ENCODE measurements at places on chromosomes 12 and 14.
A peak's percentile ranks its signal among the peaks of the same experiment; 100 is the strongest.

- peak; percentile 54 for DNase-seq
Measured at GRCh38 chr12:6768990-6769389, 2.8 kb downstream of the PTMS start.

DNA sequence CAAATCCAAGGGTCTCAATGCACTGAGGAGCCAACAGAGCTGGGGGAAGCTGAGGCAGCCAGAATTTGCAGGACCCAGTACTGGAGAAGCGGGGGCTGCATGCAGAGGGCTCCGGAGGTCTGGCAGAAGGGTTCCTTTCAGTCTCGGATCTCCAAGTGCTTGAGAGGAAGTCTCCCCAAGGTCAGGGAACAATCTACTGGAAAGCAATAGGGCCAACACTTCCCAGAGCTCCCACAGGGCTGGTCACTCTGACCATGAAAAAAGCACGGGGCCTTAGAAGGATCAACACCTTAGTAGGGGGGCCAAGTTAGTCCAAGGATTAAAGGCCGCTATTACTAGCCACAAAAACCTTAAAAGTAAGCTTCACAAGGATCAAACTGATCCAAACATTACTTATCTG is 31.7 kb downstream of the SPPL3 start:
- no peak for DNase-seq

DNA sequence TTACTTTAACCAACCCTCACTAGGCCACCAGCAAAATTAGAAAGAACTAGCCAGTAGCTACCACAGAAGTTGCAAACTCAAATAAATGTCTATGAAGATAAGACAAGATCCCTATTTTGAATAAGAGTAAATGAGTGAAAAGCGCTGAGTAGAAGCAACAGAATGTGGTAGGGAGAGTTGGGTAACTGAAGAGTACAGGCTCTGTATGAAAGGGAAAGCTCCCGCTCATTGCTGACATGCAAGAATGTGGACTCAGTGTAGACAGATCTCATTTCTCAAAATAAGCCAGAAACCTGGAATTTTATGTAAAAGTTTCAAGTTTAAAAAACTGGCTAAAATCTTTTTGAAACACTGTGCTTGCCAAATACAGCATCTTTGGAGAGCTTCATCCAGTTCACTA is 63.9 kb downstream of the NAV3 start:
- DNase-seq: no peak

GRCh38 chr14:60166142-60166541 is 944 bp upstream of the DHRS7 start:
- DNase-seq: no peak

DNA sequence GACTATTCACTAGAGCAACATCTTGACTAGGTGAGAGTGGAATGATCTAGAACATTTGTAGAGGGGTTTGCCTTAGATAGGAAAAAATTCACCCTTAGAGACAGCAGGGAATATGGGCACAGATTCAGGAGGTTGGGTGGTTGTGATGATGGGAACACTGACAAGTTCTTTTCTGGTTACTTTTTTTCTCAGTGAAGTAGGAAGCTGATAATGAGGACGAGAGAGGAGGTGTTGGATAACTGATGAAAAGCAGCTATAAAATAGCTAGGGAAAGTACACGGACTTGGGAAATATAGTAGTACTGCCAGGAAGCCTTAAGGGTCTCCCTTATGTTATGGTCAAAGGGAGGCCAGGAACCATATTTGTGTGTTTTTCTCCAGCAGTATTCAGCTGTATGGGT is 250.5 kb downstream of the SSPN start:
- DNase-seq: no peak

DNA sequence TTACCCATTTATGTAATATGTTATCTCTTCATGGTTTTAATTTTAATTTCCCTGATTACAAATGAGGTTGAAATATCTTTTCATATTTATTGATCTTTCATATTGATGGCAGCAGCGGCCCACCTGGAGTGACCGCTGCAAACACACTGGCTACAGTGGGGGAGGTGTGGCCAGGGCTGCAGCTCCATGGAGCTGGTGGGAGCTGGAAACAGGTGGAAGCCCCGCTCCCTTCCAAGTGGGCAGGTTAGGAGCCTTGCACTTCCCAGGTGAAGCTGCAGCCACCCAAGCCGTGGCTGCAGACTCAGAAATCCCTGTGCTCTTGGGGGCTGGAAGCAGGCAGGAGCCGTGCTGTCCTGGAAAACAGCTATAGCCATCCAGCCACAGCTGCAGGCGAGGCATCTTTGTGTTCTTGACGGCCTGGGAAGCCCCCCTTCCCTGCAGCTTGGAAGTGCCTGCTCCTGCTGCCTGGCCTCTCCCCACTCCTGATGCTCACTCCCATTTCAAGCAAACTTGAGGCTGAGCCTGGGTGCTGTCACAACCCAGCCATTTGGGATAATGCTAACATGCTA is 201.1 kb downstream of the TMEM117 start:
- DNase-seq: no peak

DNA sequence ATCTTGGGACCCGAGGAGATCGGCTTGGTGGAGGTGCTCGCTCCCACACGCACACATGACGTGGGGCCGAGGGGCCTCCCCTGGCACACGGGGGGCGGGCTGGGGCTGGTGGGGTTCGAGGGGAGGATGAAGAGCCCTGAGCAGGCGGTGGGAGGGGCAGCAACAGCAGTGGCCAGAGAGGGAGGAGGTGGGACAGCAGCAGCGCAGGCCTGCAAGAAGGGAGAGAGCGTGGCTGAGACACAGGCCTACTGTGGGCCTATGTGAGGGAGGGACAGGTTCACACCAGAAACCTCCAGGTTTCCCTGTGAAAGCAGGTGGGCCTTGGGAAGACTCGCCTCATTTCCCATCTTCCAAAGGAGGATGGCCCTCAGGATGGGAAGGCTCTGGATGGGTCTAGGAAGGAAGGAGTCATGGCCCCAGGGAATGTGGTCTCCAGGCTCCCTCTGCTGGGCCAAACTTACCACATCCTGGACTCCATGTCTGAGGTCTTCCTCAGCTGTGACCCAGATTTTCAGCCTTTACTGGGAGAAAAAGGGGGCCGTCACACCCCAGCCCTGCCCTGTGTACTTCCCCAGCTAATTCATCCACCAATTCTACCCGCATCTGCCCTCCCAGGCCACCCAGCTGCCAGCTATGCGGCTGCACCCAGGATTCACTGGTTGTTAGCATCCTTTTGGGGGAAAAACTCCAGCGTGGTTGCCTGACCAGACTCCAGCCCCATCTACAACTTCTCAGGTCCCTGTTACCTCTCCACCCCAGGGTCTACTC is 2.8 kb downstream of the PIANP start:
- peak; percentile 51 for DNase-seq

DNA sequence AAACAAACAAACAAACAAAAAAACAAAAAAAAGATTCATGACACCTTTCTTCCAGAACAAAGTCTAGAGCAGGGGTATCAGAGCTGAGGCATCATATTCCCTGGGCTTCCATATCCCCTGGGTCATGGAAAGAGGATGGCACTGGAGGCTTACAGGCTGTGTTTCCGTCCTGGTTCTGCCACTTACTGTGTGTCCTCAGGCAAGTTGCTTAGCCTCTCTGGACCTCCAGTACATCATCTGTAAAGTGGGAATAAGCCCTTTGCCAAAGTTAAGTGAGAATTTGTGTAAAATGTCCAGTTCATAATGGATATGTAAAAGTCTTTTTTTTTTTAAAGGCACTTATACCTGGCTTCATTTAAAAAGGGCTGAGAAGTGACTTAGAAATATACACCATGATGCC is 62.0 kb upstream of the FAM222A start:
- no peak for DNase-seq

- no peak for DNase-seq
Measured at GRCh38 chr12:109946505-109946904, 46.4 kb downstream of the TCHP start.

DNA sequence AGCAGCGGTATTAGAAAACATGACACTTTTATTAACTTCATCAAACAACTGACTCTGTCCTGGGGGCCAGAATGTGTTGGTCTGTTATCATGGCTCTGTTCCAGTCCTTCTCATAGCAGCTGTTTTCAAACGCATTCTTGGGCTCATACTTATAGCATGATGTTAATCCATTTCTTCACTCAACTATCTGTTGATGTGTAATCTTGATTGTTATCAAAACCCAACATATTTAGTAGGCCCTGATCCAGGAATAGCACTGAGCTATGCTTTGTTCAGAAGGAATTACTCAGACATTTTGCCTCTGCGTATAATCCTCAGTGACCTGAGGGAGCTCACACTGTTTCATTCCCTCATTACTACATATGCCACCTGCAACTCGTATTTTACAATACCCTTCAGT is 315.9 kb downstream of the BMP4 start:
- DNase-seq: no peak

DNA sequence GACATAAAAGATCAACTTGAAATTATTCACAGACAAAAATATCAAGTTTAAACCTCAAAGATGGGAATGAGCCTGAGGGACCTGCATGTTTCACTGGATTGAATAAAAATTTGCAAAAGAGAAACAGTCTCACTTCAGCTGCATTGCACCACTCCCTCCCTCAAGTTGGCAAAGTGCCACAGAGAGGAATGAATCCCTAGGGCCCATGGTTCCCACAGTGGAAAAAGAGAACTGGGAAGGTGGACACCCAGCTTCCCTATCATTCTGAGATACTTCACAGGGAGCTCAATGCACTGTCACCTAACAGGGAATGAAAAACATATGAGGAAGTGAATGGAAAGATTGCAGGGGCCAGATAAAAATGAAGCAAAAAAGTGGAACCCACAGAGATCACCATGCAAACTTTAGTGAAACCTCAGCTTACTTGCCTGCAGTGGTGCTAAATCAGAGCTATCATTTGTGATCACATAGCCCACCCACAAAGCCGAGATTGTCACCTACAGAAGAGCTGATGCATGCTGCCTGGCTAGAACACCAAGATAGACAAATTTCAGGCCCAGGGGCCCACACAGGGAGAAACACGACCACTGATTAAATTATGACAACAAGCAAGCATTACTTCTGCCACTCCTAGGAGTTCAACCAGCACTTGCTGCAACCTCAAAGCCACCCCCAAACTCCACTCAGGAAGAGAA is 911.3 kb downstream of the LRFN5 start:
- DNase-seq: no peak

- no peak for DNase-seq
Measured at GRCh38 chr12:41344776-41345470, 156.8 kb downstream of the PDZRN4 start.

- no peak for DNase-seq
Measured at GRCh38 chr14:34502001-34502400, 37.5 kb downstream of the EAPP start.

DNA sequence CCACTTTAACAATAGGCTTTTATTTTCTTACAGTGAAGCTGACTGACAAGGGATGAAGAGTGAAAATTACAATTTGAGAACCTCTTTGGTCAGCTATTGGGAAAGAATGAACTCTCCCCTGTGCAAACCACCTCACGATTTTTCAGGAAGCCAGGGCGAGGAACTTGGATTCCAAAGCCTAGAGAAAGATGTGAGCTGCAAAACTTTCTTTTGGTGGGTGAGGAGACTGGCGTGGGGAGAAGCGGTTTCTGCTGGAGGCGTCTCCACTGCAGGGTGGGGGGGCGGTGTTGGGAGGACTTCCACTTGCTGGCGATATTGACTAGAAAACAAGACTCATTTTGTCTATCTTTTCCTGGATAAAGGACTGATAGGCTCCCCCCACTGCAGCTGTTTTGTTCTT is 59.3 kb upstream of the VRK1 start:
- peak; percentile 14 for DNase-seq

DNA sequence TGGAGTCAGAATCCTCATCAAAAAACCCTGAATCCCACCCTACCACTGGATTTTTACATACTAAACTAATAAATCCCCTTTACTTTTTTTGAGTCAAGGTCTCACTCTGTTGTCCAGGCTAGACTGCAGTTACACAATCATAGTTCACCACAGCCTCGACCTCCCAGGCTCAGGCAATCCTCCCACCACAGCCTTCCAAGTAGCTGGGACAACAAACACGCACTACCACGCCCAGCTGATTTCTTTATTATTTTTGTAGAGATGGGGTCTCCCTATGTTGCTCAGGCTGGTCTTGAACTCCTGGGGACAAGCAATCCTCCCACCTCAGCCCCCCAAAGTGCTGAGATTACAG is 24.3 kb downstream of the SPTSSA start:
- DNase-seq: no peak

GRCh38 chr14:58285132-58285531 is 13.2 kb upstream of the ARID4A start:
- DNase-seq: no peak

- DNase-seq: no peak
Measured at GRCh38 chr12:7411343-7411742, 32.6 kb downstream of the CD163L1 start.

All from activated CD4-positive, alpha-beta T cell treated with anti-CD3 and anti-CD28 coated beads for 36 hours (primary cell).